ENCODE measurements at places on chromosomes 5 and 9.

GRCh38 chr9:129968690-129969485, 74.1 kb downstream of the FNBP1 start:
- peak; percentile 89 for DNase-seq

- DNase-seq: no peak
These were observed 3.2 kb downstream of the TEX48 start for GRCh38 chr9:114678795-114679194.

- DNase-seq: no peak
These were observed 315.2 kb upstream of the ATP10B start for GRCh38 chr5:161167016-161167767.

- DNase-seq: no peak
These were observed 4.9 kb downstream of the PUM3 start for GRCh38 chr9:2839040-2839439.

- no peak for DNase-seq
These were observed 10.2 kb upstream of the CEP72 start for GRCh38 chr5:601771-602465.

DNA sequence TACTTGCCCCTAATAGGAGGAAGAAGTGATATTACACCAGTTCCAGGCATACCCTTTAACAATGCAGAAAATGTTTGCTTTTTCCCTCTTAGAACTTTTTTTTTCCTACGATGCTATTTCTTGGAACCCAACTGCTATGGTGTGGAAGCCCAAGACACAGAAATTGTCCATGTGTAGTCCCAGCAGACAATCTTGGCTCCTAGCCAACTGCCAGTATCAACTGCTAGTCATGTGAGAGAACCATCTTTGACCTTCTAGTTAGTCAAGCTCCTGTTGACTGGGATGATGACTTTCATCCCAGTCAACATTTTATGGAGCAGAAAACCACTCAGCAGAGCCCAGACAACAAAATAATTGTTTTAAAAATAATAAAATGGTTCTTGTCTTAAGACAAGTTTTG, 532.4 kb downstream of the TLR4 start:
- DNase-seq: no peak
